ENCODE measurements at places on chromosomes 16 and 17.

GRCh38 chr16:53768167-53768566, 64.2 kb downstream of the FTO start:
- DNase-seq, result no peak

GRCh38 chr17:76585649-76586593, at the start of gene ST6GALNAC2:
ST6GALNAC2 (minus strand) TSS chr17:76585860; CDS start chr17:76585808, 52 bp downstream.
- peak; percentile 53 for DNase-seq

GRCh38 chr17:63458478-63458877, 12.4 kb upstream of the CYB561 start:
- no peak for DNase-seq

GRCh38 chr17:73697872-73698271, 53.6 kb upstream of the SDK2 start:
- DNase-seq, result no peak

- DNase-seq, result no peak
Measured at GRCh38 chr16:14280541-14280940, 209.4 kb downstream of the MRTFB start.

DNA sequence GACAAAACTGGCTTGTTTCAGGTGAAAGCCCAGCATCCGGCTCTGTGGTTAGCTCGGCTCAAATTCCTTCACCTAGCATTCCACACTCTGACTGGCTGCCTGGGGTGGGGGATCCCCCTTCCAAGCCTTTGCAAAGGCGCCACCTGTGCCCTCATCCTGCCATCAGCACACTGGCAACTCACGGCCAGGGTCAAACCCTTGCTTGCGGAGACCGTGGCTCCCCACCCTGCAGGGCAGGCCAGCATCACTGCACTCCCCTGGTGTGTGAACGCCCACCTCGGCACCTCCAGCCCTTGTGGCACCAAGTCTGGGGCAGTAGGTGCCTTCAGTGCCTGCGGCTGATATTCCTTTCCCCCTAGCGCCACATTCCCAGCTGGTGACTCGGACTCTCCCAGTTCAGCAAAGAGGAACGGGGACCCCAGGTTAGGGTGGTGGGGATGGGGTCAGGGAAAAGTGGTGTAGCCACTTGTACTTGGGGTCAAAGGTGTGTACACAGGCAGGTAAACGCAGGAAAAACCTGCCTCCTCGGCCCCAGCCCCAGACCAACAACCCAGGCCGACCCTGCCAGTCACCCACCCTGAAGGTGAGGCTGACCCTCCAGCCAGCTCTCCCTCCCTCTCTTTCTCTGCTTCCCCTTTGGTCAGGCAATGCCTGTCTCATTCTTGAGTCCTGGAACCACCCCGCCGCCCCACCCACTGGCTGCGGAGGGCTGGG, 1.1 kb downstream of the FLII start:
- DNase-seq, result peak; percentile 38

GRCh38 chr17:35973333-35974260, 7.7 kb downstream of the CCL16 start:
- no peak for DNase-seq

DNA sequence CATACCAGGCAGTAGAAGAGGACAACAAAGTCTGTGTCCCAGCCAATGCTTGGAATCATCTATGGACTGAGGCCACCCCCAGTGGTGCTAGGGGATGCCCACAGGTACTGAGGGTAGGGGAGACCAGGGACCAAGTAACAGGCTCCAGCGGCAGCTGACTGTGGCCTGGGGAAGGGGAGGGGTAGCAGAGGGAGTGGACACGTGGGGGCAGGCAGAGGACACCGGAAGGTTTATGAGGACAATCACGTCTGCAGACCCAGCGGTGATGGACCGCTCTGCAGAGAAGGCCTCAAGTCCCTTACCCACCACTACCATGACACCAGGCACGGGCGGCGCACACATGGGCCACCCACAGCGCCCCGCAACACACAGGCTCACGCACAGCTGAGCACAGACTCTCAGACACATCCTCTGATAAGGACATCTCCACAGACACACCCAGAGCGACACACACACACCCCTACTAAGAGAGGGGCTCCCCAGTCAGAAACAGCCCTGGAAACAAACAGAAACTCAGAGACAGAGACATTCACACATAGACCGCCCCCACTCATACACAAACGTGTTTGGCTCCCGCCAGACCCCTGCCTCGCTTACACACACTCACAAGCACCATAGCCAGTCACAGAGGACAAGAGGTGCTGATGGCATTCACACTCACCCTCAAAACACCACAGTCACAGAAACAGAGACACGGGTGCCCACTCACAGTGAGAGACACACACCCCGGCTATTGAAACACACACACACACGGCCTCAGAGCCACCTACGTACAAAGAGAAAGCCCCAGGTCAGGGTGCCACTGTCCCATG, 35.8 kb downstream of the SRCIN1 start:
- no peak for DNase-seq

DNA sequence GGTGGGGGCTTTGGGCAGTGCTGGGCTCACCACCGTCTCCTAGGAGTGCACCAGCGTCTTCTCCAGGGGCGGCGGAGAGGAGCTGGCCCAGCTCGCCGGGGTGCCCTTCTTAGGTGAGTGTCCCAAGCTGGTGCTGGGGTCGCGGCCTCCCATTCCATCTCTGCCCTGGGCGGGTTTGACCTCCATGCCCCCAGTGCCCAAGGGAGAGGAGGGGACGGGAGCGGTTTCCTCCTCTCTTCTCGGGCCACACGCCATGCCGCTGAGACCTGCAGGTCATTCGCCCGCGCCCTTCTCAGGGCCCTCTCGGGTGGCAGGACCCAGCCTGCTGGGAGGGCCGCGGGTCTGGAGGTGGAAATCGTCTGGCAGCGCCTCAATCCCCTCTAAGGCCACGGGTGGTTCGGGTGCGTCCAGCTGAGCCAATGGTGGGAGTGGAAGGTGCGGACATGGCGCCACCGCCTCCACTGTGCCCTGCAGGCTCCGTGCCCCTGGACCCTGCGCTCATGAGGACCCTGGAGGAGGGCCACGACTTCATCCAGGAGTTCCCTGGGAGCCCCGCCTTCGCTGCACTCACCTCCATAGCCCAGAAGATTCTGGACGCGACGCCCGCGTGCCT, 5.3 kb downstream of the IGFALS start:
- no peak for DNase-seq

DNA sequence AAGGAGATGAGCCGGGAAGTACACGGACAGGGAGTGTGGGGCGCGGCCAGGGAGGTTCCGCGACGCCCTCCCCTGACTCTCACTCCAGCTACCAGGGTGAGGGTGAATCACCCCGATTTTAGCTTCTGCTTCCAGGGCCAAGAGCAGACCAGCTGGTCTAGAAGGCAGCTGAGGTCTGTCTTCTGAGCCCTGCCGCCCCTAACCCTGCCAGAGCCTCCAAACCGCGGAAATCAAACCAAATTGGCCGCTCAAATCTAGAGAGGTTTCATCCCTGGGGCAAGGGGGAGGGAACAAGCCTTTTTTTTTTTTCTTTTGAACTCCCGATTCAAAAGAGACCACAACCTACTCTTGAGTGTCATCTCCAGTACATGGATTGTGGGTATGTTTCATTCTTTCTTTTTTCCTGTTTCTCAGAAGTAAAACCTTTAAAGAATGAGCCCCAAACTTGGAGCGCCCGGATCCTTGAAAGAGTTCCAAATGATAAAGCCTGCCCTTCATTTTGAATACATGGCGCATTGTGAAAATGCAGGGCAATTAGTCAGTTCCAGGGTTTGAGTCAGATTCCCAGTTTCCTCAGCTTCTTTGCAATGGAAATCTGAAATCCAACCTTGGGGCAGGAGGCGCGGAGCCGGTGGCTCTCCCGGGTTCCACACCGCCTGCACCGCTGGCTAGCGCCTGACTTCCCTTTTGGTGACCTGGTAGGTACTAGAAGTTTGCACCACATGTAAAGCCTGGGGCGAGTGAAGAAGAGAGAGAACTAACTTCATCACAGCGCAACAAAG, 16.5 kb upstream of the ZFHX3 start:
- no peak for DNase-seq

- DNase-seq, result no peak
Measured at GRCh38 chr16:81210807-81211206, 27.7 kb upstream of the BCO1 start.

DNA sequence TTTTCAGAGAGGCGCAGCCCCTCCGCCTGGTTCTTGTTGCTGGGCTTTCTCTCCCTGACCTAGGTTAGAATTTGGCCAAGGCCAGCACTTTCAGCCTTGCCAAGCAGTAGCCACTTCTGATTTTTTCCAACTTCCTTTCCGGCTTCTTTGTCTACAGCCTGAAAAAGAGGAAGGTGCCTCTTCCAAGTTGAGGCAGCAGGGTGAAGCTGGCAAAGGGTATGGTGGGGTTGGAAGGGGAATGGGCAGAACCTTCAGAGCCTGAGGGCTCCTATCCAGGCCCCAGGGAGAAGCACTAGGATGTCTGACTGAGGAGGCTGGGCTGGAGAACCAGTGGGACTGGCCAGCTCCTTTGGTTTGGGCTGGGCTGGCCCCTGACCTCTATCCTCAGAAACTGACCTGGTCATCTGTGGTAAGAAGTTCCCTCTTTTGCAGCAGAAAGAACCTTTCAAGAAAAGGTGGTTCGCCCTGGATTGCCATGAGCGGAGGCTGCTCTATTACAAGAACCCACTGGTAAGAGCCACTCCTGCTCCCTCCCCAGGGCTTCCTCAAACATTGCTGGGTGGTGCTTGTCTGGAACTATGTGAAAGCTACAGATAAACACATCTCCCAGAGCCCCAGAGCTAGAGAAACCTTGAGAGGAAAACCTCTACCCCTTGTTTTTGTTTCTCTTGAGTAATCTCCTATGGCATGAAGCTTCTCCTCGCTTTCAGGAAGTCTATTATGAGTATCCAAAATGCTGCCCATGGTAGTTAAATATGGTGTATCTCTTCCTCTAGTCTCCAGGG, 16.6 kb upstream of the RNF135 start:
- no peak for DNase-seq

GRCh38 chr16:86477642-86478041, 32.7 kb upstream of the FOXF1 start:
- DNase-seq, result no peak

DNA sequence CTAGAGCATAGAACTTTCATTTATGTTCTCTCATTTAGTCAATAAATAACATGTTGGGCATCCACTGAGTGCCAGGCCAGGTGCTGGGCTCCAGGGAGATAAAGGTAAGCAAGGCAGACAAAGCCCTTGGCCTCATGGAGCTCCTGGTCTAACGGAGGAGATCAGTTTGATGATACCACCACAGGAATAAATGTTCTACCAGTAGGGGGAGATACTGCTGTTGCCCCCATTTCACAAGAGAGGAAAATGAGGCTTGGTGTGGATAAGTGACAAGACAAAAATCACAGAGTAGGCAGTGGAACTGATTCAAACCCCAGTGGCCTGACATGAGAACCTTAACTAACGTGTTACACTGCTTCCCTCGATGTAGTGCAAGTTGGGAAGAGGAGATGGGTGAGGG, 80.4 kb upstream of the ERCC4 start:
- DNase-seq, result no peak

- no peak for DNase-seq
Measured at GRCh38 chr17:75521951-75522727, 3.4 kb upstream of the LLGL2 start.

- DNase-seq, result peak; percentile 23
Measured at GRCh38 chr17:44556166-44556831, 985 bp upstream of the FZD2 start.

GRCh38 chr17:41731836-41732235, 2.6 kb downstream of the HAP1 start:
- no peak for DNase-seq

DNA sequence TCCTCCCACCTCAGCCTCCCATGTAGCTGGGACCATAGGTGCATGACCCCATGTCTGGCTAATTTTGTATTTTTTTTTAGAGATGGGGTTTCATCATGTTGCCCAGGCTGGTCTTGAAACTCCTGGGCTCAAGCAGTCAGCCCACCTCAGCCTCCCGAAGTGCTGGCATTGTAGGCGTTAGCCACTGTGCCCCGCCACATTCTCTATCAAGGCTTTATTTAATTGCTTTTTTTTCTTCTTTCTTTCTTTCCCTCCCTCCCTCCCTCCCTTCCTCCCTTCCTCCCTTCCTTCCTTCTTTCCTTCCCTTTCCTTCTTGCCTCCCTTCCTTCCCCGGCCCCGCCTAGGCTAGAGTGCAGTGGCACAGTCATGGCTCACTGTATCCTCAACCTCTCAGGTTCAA, 23.7 kb downstream of the RSPRY1 start:
- no peak for DNase-seq

DNA sequence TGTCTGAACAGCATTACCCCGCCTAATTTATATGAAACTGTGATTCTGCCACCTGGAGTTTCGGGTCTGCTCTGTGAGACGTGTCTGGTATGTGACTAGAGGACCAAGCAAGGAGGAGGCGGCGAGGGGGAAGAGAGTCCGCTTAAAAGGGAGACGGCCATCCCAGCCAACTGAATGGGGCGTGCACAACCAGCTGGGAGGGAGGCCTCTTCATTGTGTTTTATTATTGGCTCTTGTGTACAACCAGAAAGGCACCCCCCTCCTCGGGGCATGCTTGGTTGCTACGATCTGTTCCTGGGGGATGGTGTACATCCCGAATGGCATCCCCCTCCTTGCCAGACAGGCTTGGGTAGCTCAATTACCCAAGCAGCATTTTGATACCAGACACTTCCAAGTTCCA, 384.5 kb upstream of the SALL1 start:
- no peak for DNase-seq

GRCh38 chr17:80868022-80868609, 123.5 kb upstream of the CHMP6 start:
- no peak for DNase-seq

DNA sequence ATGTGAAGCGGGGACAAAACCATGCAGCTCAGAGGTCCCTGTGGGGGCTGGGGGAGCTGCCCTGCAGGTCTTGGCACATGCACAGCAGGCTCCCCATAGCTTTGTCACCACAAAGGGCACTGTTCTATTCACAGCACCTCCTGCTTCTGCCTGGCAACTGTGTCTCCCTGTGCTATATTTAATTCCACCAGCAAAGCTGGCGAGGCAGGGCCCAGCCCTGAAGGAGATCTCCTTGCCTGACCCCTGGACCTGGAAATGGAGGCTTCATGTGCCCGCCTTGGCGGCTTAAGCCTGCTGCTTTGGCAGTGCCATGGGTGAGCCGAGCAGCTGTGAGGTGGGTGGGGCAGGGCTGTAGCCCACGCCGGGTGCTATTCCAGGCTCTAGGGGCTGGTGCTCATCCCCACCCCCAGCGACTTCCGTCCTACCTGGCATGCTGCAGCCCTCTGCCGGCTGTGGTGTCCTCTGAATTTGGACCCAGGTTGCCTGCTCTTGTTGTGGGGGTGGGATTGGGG, 6.8 kb downstream of the LDHD start:
- peak; percentile 29 for DNase-seq

DNA sequence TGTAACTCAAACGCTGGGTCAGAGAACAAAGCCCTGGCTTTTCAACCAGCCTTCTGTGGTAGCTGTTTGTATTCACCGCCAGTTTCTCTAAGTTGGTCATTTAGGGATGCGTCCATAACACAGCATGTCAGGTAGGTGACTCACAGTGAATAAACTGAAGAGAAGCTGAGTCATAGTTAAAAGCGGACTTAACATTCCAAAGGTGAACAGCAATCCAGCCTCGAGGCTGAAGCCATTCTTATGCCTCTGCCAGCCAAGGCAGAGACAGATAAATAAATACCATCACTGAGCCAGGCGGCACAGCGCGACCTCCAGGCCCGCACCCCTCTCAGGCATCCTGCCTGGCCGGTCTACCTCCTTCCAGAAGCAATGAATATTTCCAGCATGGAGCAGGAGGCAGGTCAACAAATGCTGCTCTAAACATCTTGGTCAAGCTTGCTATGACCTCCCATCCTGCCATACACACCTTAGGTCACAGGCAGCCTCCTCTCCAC, 12.4 kb upstream of the CACNG4 start:
- DNase-seq, result no peak

GRCh38 chr17:82486231-82487094, 27.9 kb downstream of the NARF start:
- no peak for DNase-seq
